ENCODE measurements at places on chromosomes 1 and 21. TPM values are rescaled to one million over a fixed set of nuclear protein-coding genes. Genes with fewer than 3 reads are reported as not detected.

DNA sequence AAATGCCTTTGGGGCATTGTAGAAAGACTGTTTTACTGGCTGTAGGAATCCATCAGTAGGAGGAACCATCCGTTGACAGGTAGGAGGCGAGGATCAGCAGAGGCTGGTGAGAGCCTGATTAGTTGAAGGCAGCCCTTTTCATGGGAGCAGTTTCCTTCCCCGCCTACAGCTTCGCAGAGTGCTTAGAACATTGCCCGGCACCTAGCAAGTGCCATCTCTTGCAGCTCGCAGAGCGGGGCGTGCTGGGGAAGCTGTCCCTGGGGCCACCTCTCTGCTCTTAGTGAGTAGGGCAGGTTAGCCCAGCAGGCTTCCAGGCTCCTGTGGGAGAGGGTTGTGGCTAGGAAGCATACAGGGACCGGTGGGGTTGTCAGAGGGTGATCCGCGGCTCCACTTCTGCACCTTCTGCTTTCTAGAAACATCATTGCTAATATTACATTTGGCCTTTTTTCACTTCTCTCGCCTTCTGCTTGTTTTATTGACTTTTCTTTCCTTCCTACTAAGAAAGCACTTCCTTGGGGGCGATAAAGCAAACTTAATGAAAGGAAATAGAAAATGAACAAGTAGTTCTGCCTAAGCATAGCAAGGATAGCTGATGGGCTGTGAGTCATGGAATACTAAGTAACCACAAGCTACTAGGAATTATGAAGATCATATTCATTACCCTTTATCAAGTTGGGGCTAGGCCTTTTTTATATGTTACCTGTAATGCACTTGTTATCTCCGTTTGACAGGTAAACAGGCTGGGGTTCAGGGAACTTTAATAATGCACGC lies 176.7 kb downstream of the GALNT2 start:
- no peak overlapping the region for H3K27ac ChIP-seq
- DNase-seq = no peak
- peaks cover 5% of the 10 kb centered on the region for H3K4me1 ChIP-seq

The KCNJ9 gene
- total RNA-seq = not detected

The TMEM61 gene
- total RNA-seq = not detected

GRCh38 chr1:246069581-246069980 lies 437.5 kb downstream of the SMYD3 start:
- no peak overlapping the region for H3K4me3 ChIP-seq
- H3K4me1 ChIP-seq = peaks cover 30% of the 10 kb centered on the region
- H3K27ac ChIP-seq = no peak overlapping the region
- no peaks in the 10 kb centered on the region for H3K27me3 ChIP-seq
- no peaks in the 10 kb centered on the region for H3K36me3 ChIP-seq

The PGLYRP4 gene
- total RNA-seq = 0.13 TPM

The CHI3L2 gene
- 0.27 TPM for total RNA-seq

GRCh38 chr1:153245466-153245865 lies 14.0 kb upstream of the LORICRIN start:
- no peak for DNase-seq
- H3K27ac ChIP-seq = no peak overlapping the region
- H3K27me3 ChIP-seq = peaks cover under 1% of the 10 kb centered on the region
- H3K36me3 ChIP-seq = no peaks in the 10 kb centered on the region

GRCh38 chr1:226845624-226846023 lies 24.8 kb upstream of the PSEN2 start:
- H3K4me1 ChIP-seq = no peaks in the 10 kb centered on the region
- peaks cover 5% of the 10 kb centered on the region for H3K27me3 ChIP-seq
- DNase-seq = no peak
- no peak overlapping the region for H3K4me3 ChIP-seq
- H3K27ac ChIP-seq = no peak overlapping the region

GRCh38 chr1:154206196-154206595 lies at the start of gene CFAP141:
TSS of gene CFAP141 (minus strand) at chr1:154206333. CDS start at chr1:154206307, 26 bp downstream.
- H3K36me3 ChIP-seq = peaks cover 40% of the 10 kb centered on the region
- no peak within 1 kb of the TSS for H3K27ac ChIP-seq
- DNase-seq = no peak
- H3K4me1 ChIP-seq = no peaks in the 10 kb centered on the region
- H3K4me3 ChIP-seq = no peak within 1 kb of the TSS

DNA sequence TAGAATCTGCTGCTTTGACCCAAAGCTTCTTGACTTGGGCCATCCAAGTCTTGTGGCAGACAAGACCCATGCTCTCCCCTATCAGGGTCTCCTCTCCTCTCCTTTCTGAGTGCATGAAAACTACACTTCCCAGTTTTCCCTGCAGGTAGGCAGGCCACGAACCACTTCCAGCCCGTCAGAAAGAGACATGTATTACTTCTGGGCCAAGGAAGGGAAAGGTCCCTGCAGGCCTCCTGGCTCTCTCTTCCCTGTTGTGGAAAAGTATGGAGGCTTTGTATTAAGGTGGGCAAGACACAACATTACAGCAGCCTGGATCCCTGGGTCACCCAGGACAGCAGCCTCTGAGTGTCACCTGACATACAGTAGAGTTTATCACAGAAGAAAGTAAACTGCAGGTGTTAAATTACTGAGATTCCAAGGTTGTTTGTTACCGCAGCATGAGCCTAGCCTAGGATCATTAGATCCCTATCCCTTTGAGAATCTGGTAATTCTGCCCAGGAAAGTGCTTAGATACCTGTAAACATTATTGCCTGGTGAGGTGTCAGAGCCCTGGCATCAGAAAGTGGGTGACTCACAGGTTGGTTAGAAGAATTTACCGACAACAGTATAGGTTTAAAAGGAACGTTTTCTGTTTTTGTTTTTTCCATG lies 717.3 kb downstream of the MATN1 start:
- H3K4me3 ChIP-seq = no peak overlapping the region
- no peaks in the 10 kb centered on the region for H3K27me3 ChIP-seq
- H3K36me3 ChIP-seq = no peaks in the 10 kb centered on the region
- no peak overlapping the region for H3K27ac ChIP-seq

GRCh38 chr1:113388621-113389358 lies 1.5 kb upstream of the MAGI3 start:
- peaks cover 17% of the 10 kb centered on the region for H3K4me1 ChIP-seq
- no peak overlapping the region for H3K27ac ChIP-seq
- no peaks in the 10 kb centered on the region for H3K36me3 ChIP-seq
- peaks cover 13% of the 10 kb centered on the region for H3K27me3 ChIP-seq

The AGMAT gene
- not detected for total RNA-seq

The SELENBP1 gene
- 42.9 TPM for total RNA-seq

The C1orf94 gene
- not detected for total RNA-seq

DNA sequence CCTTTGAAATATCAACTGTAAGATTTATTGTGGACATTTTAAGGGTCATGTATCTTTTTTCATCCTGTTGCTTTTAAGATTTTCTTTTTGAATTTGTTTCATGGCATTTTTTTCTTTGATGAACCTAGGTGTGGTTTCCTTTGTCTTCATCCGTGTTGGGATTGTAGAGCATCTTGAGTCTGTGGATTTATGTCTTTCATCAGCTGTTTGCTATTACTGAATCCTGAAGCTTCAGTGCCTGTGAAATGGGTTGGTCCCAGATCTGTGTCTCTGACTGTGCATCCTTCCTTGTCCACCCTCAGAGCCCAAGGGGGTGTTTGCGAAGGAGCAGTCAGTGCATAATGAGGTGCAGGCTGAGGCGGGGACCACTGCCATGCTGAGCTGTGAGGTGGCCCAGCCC lies 37.3 kb downstream of the OBSCN start:
- no peaks in the 10 kb centered on the region for H3K27me3 ChIP-seq
- H3K36me3 ChIP-seq = peaks cover 7% of the 10 kb centered on the region
- no peak overlapping the region for H3K27ac ChIP-seq
- DNase-seq = no peak

The KMO gene
- total RNA-seq = not detected

DNA sequence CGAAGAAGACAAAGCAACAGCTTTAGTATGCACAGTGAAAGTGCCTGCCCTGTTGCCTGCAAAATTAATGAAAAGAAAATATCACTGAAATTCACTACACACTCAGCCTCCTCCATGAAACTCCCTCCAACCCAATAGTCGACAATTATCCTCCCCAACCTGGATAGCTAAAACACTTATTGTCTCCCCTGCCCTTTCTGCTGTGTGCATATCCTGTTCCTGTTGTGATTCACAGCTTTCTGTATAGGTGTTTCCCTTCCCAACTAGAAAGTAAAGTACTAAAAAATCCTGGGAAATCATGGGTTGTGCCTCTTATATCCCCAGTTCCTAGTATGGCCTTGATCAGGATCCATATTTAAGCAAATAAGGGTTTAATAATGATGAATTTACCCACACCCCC lies 412.1 kb downstream of the LTN1 start:
- no peaks in the 10 kb centered on the region for H3K4me1 ChIP-seq
- no peak for DNase-seq
- H3K4me3 ChIP-seq = no peak overlapping the region

- no peak overlapping the region for H3K27ac ChIP-seq
- no peaks in the 10 kb centered on the region for H3K36me3 ChIP-seq
- H3K27me3 ChIP-seq = peaks cover 51% of the 10 kb centered on the region
- H3K4me3 ChIP-seq = no peak overlapping the region
- H3K4me1 ChIP-seq = no peaks in the 10 kb centered on the region
These were observed 394.8 kb downstream of the MATN1 start for GRCh38 chr1:30328401-30329262.

DNA sequence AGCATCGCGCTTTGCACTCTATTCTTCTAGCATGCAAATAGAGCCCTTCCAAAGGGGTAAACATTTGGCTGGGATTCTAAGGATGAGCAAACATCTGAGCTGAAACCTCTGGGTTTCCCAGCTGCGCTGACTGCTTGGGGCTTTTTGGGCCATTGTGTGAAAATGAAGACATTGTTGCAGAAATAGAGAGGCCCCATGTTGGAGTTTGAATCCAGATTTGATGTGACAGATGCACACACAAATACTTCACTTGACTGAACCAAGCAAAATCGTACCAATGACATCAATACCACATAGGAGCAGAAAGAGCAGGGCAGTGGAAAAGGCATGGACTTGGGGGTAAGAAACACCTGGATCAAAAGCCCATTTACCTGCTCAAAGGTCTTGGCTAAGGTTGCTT lies 144.6 kb upstream of the HMGB4 start:
- no peaks in the 10 kb centered on the region for H3K4me1 ChIP-seq
- DNase-seq = no peak
- no peaks in the 10 kb centered on the region for H3K36me3 ChIP-seq
- no peak overlapping the region for H3K27ac ChIP-seq
- no peaks in the 10 kb centered on the region for H3K27me3 ChIP-seq
- no peak overlapping the region for H3K4me3 ChIP-seq

DNA sequence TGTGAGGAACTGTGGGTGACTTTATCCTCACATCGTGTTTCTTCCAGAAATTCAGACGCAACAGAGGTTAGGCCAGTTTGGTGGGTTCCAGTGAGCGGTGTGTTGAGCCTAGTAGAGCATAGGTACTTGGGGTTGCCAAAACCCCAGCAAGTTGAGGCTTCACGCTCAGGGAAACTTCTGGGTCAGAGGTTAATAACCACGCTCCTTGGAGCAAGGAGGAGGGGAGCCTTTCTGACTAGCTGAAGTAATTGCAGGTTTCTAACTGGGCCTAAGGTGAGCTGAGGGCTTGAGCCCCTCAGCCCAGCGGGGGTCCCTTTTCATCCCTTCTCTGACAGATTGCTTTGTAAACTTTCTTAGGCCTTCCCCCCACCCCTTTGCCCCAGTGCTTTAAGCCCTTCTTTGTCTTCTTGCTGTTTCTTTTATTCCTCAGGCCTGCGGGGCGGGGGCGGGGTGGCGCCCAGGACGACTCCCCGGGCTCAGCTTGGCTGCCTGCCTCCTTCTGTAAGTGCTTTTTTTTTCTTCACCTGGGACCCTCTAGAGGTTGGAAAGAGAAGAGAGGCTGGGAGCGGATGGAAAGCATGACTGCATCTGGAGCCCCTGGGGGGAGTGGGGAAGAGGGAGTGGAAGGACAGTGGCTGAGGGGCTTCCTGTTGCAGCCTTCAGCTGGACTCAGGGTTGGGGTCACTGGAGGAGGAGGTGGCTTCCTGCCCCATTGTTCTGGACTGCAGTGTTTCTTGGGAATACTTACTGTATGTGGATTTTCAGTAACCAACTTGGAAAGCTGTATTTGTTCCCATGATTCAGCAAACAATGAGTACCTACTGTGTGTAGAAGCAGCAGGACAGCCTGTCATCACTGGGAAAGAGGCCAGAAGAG lies 1.3 kb upstream of the ZNF436 start:
- H3K27ac ChIP-seq = peak overlapping the region; percentile 97
- peak; percentile 75 for DNase-seq
- peaks cover 23% of the 10 kb centered on the region for H3K4me1 ChIP-seq
- H3K4me3 ChIP-seq = peak overlapping the region; percentile 58

DNA sequence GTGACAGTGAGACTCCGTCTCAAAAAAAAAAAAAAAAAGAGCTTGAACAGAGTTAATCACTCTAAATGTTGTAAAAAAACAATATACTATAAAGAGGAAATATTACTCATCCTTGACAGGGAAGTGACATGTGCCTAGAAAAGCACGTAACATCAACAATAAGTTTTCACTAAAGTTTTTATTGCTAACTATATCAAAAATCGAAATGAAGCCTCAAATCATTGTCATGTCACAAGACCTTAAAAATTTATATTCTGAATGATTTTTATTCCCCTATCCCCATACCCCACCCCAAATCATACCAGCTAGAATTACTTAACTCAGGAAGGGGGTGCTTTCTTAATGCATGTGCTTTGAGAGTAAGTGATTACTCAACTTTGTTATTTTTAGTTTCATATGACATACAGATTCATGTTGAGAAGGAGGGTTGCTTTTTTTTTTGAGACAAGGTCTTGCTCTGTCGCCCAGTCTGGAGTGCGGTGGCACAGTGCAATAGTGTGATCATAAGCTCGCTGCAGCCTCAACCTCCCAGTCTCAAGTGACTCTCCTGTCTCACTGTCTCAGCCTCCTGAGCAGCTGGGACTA lies 53.6 kb upstream of the MUTYH start:
- no peak overlapping the region for H3K27ac ChIP-seq
- no peak for DNase-seq
- peaks cover 6% of the 10 kb centered on the region for H3K27me3 ChIP-seq
- no peak overlapping the region for H3K4me3 ChIP-seq
- no peaks in the 10 kb centered on the region for H3K4me1 ChIP-seq

GRCh38 chr1:21508580-21509350 lies 458 bp upstream of the ALPL start:
- peak; percentile 90 for DNase-seq
- H3K4me1 ChIP-seq = no peaks in the 10 kb centered on the region

GRCh38 chr21:38957575-38958322 lies 152.0 kb downstream of the ETS2 start:
- no peaks in the 10 kb centered on the region for H3K27me3 ChIP-seq
- H3K4me3 ChIP-seq = no peak overlapping the region
- H3K27ac ChIP-seq = no peak overlapping the region
- H3K36me3 ChIP-seq = no peaks in the 10 kb centered on the region
- H3K4me1 ChIP-seq = peaks cover 49% of the 10 kb centered on the region

GRCh38 chr1:198778049-198778448 lies 139.2 kb downstream of the PTPRC start:
- H3K27me3 ChIP-seq = no peaks in the 10 kb centered on the region
- no peak overlapping the region for H3K27ac ChIP-seq
- no peaks in the 10 kb centered on the region for H3K4me1 ChIP-seq
- no peak for DNase-seq
- H3K36me3 ChIP-seq = no peaks in the 10 kb centered on the region
- H3K4me3 ChIP-seq = no peak overlapping the region

The IFNLR1 gene
- total RNA-seq = not detected

DNA sequence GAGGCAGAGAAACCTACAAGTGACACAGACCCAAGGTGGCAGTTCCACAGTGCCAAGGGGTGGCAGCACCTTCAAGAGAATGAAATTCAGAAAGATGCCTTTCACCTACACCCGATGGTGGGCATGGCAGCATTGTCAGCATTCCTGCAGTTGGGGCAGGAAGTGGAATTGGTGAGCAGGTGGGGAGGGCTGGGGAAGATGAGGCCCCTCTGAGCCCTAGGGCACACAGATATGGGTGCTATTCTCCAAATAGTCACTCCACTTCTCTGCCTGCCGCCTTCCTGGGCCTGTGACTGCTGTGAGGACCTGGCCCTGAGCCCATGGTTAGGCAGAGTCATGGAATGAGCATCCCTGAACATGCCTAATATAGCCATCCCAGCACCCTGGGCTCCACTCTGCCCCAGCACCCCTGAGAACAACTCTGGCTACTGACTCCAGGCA lies 8.3 kb downstream of the SHISA4 start:
- no peak overlapping the region for H3K27ac ChIP-seq
- H3K4me1 ChIP-seq = peaks cover 3% of the 10 kb centered on the region
- H3K36me3 ChIP-seq = no peaks in the 10 kb centered on the region
